Activated naive CD8-positive, alpha-beta T cell treated with anti-CD3 and anti-CD28 coated beads for 36 hours (primary cell): ENCODE measurements at places on chromosomes 3 and 15.

DNA sequence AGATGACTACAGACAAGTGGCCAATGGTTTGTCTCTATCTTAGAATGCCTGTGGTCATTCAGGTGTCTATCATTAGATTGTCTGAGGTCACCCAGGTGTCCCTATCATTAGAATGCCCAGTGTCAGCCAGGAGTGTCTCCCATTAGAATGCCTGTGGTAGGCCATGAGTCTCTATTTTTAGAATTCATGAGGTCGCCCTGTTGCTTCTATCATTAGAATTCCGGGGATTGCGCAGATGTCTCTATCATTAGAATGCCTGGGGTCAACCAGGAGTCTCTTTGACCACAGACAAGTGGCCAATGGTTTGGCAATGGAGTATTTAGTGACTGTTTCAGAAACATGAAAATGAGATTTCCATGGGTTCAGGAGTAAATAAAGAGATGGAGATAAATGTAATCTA is 7.6 kb downstream of the RTP2 start:
- no peak for DNase-seq

DNA sequence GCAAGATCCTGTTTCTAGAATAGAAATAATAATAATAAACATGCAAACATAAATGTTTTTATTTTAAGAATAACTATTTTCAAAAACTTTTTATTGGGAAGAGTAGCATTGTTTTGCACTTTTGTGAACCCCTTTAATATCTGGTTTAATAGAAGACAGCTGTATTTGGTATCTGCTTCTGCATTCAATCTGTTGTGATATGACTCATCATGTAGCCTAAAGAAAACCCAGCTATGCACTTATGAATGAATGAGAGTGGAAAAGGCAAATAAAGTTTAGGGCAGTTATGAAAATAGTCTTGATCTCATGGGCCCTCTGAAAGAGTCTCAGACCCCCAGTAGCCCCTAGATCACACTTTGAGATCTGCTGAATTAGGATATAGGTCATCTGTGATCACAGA is 100.4 kb upstream of the PPP2R3A start:
- no peak for DNase-seq

DNA sequence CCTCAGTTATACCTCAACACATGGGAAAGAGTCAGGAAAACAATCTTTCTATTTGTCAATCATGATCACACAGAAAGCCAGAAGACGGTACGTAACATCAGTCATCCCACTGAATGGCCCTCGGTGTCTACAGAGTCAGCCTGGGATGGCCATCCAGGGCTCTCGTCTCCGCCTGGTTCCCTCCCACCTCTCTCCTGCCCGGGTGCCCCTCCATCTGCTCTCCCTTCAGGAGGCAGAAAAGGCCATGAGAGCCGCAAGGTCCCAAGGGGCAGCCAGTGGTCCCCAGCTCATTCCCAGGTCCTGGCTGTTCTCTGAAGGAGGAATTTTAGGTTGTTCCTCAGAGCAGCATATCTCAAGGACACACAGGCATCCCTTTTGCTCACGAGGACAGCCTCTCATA is 4.4 kb upstream of the LRRC15 start:
- DNase-seq = no peak

DNA sequence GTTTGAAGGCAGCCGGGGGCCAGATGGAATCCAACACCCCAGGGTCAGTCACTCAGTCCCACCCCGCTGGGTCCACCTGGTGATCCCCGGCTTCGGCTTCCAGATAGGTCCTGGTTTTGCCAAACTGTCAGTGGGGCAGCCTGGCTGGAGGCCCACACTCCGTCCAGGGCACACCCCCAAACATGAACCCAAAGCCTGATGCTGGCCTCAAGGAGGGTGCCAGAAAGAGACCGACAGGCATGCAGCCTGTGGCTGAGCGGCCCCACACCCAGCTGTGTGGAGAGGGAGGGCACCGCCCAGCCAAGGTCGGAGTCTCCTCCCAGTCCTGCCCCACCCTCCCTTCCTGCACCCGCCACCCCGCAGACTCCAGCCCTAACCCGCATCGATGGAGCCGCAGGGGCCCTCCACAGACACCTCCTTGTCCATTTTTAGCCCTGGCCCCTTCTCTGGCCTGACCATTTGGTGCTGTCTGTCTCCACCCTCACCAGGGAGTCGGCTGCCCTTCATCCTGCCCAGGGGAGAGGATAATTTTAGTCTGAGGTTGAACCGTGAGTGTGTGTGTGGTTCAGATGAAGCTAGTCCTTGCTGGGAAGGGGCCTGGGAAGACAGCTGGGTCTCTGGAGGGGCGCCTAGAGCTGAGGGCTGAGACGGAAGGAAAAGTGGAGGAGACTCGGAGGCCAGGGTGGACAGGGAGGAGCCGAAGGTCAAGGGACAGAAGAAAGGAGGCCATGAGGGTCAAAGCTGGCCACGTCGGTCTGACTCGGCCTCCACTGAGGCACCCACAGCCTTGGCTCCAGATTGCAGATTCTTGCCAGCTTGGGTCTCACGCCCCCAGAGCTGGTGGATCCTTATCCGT is 23.1 kb downstream of the TNK2 start:
- no peak for DNase-seq

- DNase-seq = no peak
Observed at GRCh38 chr15:36798794-36799193, 219.4 kb downstream of the CDIN1 start.
